ENCODE measurements at places on chromosomes 6 and 20.
A peak's percentile ranks its signal among the peaks of the same experiment; 100 is the strongest.

GRCh38 chr20:15081261-15081660 lies 743.8 kb upstream of the FLRT3 start:
- no peak for DNase-seq

GRCh38 chr20:56995635-56996075 lies 270.8 kb downstream of the BMP7 start:
- DNase-seq: peak; percentile 49

GRCh38 chr6:144353871-144354314 lies 68.8 kb downstream of the UTRN start:
- DNase-seq: peak; percentile 60

GRCh38 chr6:87701344-87701675 lies 723 bp downstream of the AKIRIN2 start:
- no peak for DNase-seq

DNA sequence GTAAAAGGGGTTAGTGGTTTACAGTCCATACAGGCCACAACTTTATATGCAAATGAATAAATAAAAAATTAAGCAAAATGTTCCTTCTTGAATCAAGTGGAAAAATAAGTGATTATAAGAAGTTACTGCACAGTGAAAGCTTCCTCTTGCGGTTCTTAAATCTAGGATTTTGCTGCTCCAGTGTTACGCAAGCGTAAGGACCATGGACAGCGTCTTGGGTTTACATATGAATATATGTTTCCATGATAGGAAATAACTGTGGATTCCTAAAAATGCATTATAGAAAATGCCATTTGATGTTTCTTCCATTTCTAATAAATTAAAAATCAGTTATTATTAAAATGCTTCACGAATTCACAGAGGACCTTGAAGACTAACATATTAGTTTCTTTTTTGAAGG lies 176.6 kb upstream of the POU3F2 start:
- DNase-seq: no peak

GRCh38 chr6:82953871-82954270 lies 111.8 kb downstream of the UBE3D start:
- no peak for DNase-seq

- no peak for DNase-seq
Observed at GRCh38 chr20:33552519-33552918, 62.6 kb downstream of the CBFA2T2 start.

DNA sequence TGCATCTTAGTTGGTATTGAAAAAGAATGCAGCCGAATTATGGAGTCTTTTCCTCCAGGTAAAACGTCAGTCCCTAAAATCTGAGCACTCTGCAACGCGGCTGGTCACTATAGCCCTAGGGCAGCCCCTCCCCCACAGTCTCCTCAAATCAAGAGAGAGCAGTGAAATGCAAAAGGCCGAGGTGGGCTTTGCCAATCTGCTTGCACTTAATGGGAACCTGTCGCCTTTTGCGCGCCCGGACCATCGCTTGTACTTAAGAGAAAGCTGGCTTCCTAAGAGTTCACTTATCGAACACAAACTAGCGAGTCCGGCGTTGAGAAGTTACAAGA lies 447 bp downstream of the MCM3 start:
- DNase-seq: no peak

- no peak for DNase-seq
Observed at GRCh38 chr6:139967497-139967896, 593.0 kb upstream of the CITED2 start.

GRCh38 chr6:44561060-44561623 lies 173.6 kb downstream of the CDC5L start:
- peak; percentile 35 for DNase-seq

- no peak for DNase-seq
Observed at GRCh38 chr6:136887953-136888352, 34.1 kb upstream of the SLC35D3 start.

GRCh38 chr6:2579241-2579761 lies 171.4 kb downstream of the MYLK4 start:
- DNase-seq: no peak

DNA sequence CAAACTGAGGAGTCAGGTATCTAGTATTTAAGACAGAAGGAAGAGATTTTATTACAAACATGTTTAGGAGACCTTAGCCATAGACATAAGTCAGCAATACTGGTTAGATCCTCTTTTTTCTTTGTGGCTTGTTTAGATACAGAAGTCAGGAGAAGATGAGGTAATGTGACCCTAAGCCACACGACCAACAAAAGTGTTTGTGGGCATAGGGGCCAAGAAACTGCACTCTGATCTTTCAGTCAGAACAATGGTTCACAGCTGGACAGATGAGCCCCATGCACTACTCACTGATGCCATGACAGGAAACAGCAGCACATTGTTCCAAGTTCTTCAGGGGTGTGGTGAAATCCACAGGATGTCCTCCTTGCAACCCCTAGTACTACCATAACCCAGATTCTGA lies 238.5 kb upstream of the RAB32 start:
- DNase-seq: no peak

DNA sequence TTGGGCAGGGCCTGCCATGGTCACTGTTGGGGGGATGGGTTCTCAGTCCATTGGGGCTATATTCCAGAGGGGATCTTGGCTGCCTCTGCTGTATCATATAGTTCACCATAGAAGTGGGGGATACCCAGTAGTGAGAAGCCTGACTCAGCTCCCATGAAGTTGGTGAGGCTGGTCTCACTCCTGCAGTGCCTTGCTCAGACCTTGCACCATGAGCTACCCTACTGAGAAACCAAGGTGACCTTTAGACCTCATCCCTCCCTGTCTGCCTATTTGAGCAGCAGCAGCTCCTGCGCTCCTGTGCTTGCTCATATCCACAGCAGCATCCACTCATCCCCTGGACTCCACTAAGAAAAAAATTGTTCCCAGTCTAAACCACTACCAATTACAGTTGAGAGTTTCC lies 56.0 kb upstream of the HEY2 start:
- no peak for DNase-seq

- DNase-seq: no peak
Observed at GRCh38 chr6:82111114-82111513, 136.4 kb downstream of the IBTK start.

DNA sequence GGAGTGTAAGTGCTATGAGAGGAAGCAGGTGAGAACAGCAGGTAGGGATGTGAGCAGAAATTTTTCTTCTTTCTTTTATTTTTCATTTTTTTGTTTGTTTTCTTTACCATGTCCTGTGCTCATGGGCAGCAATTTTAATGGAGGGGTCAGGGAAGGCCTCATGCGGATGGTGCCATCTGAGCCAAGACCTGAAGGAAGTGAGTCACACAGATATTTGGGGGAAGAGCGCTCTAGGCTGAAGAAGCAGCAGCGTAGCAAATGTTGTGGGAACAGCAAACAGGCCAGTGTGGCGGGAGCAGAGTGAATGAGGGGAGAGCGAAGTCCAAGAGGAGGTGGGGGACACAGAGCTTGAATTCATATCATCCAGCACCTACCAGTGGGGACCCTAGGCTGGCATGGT lies 12.7 kb downstream of the SPDEF start:
- no peak for DNase-seq

DNA sequence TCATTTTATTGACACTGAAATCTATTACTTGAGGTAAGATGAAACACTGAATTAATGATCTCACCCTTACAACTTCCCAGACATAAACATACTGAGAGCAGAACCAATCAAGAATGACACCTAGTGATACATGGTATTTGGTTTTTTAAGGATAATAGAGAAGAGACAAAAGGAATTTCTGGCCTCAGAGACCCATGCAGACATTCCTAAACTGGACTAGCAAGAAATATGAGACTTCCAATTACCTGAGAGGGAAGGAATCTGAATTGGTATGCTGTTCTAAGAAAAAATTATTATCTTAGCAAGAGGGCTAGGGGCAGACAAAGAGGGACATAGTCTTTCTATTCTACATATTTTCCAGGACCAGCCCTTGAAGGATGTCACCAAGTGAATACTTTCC lies 141.1 kb downstream of the BMP5 start:
- no peak for DNase-seq

All from GM10248 (cell line).